ENCODE measurements at places on chromosomes 16 and 17.

GRCh38 chr16:83116274-83116892 is 489.6 kb downstream of the CDH13 start:
- DNase-seq: no peak

DNA sequence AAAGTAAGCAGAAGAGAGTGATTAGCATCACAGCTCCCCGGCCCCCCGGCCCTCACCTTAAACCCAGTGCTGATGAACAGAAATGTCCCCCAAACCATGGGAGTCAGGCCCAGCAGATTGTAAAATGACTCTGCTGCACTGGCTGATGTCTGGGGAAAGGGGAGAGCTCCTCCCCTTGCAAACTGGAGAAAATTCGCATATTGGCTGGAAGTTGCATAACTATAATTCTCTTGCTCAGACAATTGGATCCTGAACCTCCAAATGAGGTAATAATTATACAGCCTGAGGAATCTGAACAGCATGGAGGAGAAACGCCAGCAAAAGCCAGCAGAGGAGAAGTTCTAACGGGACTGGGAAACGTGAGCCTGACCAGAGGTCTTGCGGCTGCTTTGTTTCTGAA is 109.7 kb downstream of the C16orf95 start:
- DNase-seq: no peak

DNA sequence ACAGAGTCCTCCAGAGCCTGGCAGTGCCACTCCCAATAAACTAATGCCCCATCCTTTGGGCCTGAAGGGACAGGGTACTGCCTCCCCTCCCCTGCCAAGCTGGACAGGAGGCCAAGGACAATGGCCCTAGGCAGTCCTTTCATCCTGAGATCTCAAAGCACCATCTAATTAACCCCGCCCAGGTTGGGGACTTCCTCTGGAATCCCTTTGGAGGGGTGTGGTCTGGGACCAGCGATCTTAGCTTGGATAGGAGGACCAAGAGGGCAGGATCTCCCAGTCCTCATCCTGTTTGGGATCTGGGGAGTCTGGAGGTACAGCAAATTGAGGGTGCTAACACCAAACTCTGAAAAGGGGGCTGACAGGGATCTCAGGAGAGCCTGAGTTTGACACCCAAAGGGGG is 18.2 kb upstream of the SP6 start:
- DNase-seq: no peak

- DNase-seq: no peak
These were observed 45.3 kb downstream of the GRIN2A start for GRCh38 chr16:10136916-10137315.

DNA sequence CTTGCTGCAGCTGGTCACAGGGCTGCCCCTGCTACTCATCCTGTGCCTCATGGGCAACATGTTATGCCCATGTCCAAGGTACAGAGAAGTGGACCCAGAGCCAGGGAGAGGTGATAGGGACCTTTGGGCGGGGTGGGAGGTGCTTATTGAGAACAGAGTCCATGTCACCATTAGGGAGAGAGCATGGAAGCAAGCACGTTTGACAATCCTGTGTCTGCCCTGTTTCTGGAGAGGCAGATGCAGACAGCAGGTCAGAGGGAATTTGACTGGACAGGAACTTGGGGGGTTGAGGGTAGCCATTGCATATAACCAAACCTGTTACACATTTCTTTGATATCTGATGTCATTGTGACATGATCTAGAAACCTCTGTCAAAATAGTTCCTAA is 14.3 kb upstream of the ARL4D start:
- no peak for DNase-seq

DNA sequence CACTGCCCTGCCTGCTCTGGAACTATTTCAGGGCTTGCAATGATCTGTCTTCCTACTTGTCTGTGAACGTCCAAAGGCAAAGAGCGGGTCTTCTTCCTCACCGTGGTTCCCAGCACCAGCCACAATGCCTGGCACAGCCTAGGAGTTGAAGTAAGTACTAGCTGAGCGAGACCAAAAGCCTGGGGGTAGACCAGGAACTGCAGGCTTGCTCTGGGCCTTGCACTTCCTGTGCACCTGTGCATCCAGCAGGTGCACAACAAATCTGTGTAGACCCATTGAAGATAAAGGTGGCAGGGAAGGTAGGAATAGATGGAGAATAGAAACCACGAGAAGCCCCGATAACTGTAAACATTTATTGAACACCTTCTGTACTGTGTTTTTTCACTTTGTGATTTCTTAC is 4.6 kb downstream of the FAM171A2 start:
- DNase-seq: no peak

DNA sequence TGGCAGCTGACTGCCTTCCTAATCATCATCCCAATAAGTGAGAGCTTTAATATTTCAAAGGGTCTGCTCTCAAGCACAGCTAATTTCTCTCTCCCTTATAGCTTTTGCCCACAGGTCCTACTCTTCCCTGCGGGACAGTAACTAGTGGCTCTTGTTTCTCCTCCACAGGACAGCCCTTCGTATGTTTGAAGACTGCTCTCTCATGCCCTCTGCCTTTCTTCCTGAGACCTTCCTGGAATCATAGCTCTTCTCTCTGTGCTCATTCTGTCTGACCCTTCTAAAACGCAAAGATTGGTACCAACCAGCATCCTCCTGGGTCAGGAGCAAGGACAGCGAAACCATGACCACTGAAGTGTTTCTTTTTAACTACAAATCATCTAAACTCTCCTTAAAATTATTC is 168.9 kb downstream of the GRIN2A start:
- DNase-seq: no peak

- no peak for DNase-seq
These were observed 7.4 kb upstream of the HDAC5 start for GRCh38 chr17:44130693-44131349.

- no peak for DNase-seq
These were observed 2.8 kb upstream of the ZKSCAN2 start for GRCh38 chr16:25260416-25260815.

GRCh38 chr16:70589998-70590471 is 56.3 kb upstream of the IL34 start:
- DNase-seq: no peak

GRCh38 chr17:55054429-55054828 is 85.9 kb downstream of the STXBP4 start:
- DNase-seq: no peak

DNA sequence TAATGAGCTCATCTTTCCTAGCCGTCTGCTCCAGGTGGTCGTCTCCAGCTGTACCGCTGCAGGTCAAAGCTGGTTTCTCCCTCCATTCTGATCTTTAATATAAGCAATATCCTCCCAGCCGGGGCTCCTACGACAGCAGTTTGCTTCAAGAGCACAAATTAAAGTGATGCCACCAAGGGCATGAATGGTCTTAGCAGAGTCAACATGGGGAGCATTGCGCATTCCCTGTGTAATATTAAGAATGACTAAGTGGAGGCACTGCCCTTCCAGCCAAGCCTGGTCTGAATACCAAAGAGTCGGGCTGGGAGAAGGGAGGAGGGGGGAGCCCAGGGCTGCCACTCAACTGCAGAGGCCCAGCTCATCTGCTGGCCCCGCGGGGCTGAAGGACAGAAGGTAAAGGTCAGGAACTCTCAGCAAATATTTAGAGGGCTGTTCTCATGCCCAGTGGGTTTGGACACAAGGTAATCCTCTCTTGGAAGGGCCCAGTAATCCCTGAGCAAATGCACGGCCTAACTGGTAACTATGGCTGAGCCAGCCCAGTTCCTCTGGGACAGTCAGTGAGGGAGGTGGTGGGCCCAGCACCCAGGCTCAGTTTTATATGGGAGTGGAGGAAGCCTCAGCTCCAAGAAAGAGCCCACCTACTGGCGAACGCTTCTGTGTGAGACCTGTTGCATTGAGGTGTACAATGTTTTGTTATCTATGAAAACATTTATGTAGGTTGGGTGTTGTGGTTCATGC is 121.2 kb downstream of the IRX3 start:
- no peak for DNase-seq

GRCh38 chr17:924711-925475 is 54.7 kb downstream of the NXN start:
- DNase-seq: no peak

All from pulmonary artery endothelial cell (primary cell).